Suppressor macrophage treated with lipopolysaccharide for 4 hours (primary cell): ENCODE measurements at places on chromosomes 2 and 18.

DNA sequence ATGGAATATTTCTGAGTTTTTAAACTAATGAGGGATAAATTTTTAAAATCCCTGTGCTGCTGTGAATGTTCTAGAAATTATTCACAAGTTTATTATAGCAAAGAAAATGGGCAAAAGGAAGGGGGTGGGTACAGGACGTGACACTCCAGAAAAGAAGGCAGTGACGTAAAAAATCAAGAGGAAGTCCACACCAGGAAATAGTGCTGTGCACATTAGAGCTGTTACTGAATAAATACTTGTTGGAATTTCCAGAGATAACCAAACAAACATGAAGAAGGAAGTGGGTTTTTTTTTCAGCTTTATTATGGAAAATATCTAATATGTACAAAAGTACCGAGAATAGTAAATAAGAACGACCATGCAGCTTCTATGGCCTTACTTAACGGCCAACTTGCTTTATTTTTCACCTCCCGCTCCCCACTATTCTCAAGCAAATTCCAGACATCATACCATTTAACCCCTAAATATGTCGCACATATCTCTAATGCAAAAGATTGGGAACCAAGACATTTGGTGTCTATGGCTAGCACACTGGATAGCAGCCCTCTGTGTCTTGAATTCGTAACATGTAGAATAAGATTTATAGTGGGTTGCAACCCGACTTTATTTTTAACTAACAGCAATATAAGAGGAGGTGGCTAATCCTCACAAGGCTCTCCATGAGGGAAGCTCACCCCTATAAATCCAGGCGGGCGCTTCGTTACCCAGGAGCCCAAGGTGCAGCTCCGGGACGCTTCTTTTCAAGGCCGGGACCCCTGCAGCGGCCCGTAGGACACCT is 580 bp upstream of the NDUFV2 start:
- peak; percentile 83 for DNase-seq

- no peak for DNase-seq
These were observed 189.0 kb downstream of the PTH2R start for GRCh38 chr2:208595386-208596275.

GRCh38 chr2:205568620-205569019 is 113.7 kb upstream of the NRP2 start:
- no peak for DNase-seq

GRCh38 chr2:19806591-19806990 is 95.2 kb downstream of the TTC32 start:
- DNase-seq: no peak
